MCF 10A (cell line): ENCODE measurements at places on chromosomes 7 and 10.

DNA sequence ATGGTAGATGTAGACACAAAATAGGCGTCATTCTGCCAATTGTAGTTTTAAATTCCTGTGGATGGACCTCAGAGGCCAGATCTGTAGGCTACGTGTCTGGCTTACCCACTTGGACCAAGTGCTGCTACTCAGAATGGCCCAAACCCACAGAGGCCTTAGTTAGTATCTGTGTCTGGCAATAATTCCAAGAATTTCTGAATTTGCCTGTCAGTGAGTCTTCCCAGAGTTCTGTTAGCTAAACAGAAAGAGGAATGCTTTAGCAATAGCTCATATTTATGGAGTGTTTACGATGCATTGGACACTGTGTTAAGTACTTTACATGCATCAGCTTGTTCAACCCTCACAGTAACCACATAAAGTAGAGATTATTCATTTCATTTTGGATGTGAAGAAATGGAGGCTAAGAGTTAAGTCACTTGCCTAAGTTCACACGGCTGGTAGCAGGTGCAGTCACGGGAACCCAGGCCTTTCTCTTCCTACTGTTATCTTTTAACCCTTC is 231.8 kb downstream of the PTEN start:
- DNase-seq: peak; percentile 40

- DNase-seq: peak; percentile 50
Observed at GRCh38 chr7:78226059-78226719, 427.6 kb downstream of the PHTF2 start.

- DNase-seq: no peak
Observed at GRCh38 chr7:107684947-107685463, 24.4 kb downstream of the SLC26A4 start.

DNA sequence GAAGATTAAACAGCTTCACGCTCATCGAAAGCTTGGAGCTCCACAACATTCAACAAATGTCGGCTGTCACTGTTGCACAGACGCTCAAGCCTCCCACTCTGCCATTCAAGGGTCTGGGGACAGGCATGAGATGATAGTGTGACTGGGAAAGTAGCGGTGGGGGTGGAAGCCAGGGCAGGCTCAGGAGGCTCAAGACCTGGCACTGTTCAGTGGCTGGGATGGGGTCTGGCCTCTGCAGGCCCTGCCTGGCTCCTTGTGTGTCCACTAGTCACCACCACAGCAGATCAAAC is 13.5 kb upstream of the GTPBP4 start:
- DNase-seq: no peak

DNA sequence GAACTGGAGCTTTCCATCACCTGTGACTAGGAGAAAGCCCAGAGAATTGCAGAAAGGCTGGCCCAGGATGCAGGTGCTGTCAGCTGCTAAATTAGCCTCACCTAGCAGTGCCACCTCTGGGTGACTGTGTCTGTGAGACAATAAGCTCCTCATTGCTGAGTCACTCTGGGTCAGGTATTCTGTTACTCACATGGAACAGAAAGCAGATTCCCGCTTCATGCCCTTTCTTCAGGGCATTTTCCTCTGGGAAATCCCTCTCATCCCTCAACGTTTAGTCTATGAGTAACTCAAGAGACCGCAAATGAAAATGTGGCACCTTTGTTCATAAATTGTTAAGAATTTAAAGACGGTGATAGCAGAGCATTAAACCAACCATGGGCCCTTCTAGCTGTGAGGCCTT is 184.0 kb downstream of the ADAM12 start:
- peak; percentile 74 for DNase-seq

- no peak for DNase-seq
Observed at GRCh38 chr7:149161241-149161848, 14.1 kb downstream of the ZNF398 start.

- no peak for DNase-seq
Observed at GRCh38 chr10:93368210-93368609, 113.9 kb downstream of the MYOF start.

- DNase-seq: no peak
Observed at GRCh38 chr10:95459446-95460045, 101.6 kb downstream of the SORBS1 start.

GRCh38 chr7:79035858-79036257 is 417.6 kb downstream of the MAGI2 start:
- DNase-seq: no peak

DNA sequence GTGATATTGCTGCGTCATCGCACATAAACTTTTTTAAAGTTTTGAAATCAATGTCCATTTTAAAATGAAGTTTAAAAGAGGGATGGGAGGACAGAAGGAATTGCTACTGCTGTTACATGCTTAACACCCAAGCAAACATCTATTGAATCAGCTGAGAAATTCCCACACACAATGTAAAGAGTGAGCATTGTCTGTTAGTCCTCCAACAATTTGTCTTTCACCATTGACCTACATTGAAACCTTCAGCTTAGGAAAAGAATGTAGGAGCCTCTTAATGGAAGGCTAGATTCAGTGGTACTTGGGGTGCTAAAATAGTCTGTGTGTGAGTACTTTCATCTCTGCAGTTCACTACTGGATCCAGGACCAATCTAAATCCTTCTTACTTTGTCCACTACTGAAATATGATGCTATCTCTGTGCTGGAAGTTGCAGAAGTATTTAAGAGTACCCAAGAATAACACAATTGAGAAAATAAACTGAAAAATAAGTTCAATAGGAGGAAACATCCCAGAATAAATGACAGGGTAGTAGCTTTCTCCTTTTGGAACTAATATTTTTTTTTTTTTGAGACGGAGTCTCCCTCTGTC is 23.8 kb upstream of the FBXW4 start:
- no peak for DNase-seq

DNA sequence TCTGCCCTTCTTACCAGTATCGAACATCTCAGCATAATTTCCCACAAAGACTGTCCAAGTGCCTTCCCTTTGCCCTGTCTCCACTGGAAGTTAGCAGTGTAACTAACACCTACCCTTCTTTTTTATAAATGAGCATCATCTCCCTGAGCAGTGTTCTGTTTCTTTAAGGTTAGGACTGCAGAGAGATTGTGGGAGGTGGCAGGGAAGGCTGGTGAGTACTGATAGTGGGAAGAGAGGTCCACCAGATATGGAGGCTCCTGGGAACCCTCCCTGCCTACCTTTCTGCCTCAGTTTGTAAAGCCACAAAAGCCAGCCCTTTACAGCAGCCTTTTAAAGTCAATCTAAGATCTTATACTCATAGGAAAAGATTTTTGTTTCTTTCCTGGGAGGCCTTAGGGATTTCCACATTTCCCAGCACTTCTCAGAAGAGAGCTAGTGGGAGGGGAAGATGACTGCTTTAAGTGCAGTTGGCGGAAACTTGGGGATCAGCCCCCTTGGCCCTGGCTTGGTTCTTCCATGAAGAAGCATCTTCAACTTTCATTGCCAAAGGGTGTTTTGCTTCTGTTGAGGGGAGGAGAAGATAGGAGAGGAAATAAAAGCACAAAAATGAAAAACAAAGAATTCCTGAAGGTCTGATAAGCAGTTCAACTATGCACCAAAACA is 36.6 kb upstream of the CALD1 start:
- DNase-seq: no peak

GRCh38 chr7:152073352-152073751 is 47.9 kb downstream of the GALNT11 start:
- DNase-seq: no peak

DNA sequence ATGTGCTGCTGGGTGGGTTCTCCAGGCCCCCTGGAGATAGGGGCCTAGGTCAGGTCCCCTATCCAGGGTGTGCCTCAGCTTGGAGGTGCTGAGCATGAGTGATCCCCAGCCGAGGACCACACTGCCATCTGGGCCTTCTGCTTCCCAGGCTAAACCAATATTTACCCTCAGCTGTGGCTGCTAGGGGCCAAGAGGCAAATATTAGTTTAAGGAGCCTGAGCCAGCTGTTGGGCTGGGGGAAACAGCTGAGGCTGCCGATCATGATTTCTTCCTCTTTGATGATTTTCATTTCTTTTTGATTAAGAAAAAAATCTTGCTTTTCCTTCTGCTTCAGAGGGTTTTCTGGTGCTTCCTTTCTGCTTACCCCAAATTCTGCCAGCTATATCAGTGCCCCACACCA is 83.4 kb downstream of the NEURL1 start:
- DNase-seq: no peak

- no peak for DNase-seq
Observed at GRCh38 chr7:122652876-122653275, 46.0 kb downstream of the RNF133 start.

GRCh38 chr7:157483515-157483914 is 146.7 kb downstream of the DNAJB6 start:
- DNase-seq: no peak

DNA sequence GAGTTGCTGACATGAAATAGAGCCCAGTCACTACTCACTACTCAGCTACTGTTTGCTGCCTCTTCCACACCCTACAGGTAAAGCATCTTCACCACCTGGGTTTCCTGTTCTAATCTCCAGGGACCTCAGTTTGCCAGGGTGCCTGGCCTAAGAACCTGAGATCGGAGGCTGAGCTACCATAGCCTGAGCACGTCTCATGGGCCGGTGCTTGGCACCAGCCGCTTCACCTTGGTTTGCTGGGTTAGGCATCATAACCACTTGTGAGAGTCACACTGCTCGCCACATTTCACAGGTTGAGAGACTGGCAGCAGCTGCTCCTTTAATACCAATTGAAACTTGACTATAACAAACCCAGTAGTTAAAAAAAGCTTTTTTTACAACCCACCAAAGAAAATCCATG is 75.1 kb downstream of the EMX2 start:
- DNase-seq: no peak

- DNase-seq: peak; percentile 85
Observed at GRCh38 chr7:12719141-12719919, 31.9 kb downstream of the ARL4A start.

DNA sequence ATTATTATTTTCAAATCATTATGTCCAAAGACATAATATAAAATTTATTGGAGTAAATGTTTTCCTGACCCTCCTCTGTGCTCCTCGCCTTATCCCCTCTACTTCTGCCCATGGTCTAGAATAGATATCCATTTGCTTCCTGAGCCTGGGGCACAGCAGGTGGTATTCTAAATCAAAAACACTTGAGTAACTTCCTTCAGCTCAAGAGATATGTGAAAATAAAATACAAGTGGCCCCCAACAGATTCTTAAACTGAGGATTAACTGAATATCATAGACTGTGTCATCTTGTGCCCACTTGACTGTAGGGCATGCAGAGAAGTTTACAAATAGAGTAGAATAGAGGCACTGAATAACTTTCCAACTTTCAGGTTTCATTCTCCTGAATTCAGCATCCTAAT is 59.1 kb downstream of the HGF start:
- DNase-seq: no peak

- DNase-seq: peak; percentile 38
Observed at GRCh38 chr7:12322284-12322902, 81.3 kb downstream of the VWDE start.

- no peak for DNase-seq
Observed at GRCh38 chr7:22611758-22612079, 111.7 kb upstream of the STEAP1B start.

GRCh38 chr7:137591421-137591837 is 247.9 kb upstream of the PTN start:
- DNase-seq: peak; percentile 40

DNA sequence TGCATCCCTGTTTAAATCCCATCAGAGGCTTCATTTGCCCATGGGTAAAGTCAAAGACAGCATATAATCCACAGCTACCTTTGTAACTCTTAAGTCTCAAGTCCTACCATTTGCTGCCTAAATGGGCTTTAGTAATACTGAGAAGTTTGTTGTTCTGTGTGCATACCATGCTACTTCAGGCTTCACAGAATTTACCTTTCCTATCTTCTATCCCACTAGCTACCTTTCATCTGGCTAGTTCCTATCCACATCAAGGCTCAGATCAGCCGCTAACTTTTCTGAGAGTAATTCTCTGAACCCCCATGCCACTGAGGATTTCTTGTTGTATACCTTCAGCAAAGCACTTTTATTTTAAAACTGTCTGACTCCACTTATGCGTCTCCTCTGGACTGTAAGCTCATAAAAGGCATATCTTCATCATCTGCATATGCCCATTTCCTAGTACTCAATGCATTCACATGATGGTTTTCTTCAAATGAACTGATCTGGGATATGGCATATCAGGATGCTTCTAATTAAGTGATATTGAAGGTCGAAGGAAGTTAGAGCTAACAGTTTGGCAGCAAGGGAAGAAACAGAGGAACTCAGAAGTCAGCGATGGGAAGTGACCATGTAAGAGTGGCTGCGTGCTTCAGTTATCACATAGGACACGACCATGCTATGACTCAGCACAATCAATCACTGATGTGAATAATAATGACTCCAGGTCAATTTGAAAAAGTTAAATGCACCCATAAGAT is 283.9 kb upstream of the DKK1 start:
- no peak for DNase-seq

GRCh38 chr7:41640487-41640886 is 62.4 kb downstream of the INHBA start:
- no peak for DNase-seq

DNA sequence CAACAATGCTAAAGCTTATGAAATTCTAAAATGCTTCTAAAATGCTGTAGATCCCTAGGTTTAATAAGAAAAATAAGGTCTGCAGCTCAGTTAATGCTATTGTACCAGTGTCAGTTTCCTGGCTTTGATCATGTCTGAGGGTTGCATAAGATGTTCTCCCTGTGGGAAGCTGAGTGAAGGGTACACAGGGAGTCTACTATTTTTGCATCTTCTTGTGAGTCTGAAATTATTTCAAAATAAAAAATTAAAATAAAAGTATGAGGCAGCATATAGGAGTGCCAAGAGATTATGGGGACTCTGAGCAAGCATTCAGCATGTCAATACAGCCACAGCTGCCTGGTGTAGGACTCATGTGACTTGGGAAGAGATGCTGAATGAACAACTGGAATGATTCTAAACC is 14.7 kb downstream of the CHST15 start:
- no peak for DNase-seq

DNA sequence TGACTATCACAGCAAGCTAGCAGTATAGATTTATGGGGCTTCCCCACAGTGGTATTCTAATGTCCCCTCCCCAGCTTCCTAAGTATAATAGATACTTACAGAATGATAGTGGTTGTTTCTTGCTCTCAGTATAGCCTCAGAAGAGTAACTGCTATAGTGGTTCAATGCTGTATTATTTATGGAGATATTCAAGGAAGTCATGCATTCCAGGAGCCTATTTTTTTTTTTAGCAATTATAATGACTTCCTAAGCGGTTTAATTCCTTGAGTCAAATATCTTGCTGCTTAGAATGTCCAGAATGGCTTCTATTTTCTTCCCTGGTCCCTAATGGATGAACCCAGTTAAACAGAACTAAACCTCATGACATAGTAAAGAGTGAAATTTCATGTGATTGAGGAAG is 451.5 kb upstream of the SEMA3D start:
- no peak for DNase-seq

GRCh38 chr7:30915751-30916150 is 4.1 kb downstream of the AQP1 start:
- DNase-seq: no peak

GRCh38 chr10:11715815-11716494 is 26.2 kb upstream of the ECHDC3 start:
- no peak for DNase-seq
